ENCODE measurements at places on chromosomes 1 and 21. TPM values are rescaled to one million over a fixed set of nuclear protein-coding genes. Genes with fewer than 3 reads are reported as not detected.

GRCh38 chr1:202362212-202362611 is 13.7 kb downstream of the PPP1R12B start:
- no peak for DNase-seq

- no peak for DNase-seq
These were observed 30.7 kb upstream of the RNF187 start for GRCh38 chr1:228456252-228457016.

Gene PHTF1
- 6.4 TPM for total RNA-seq

GRCh38 chr1:20182415-20182814 is 3.5 kb upstream of the UBXN10 start:
- no peak for DNase-seq

- DNase-seq: no peak
These were observed 6.3 kb downstream of the JMJD4 start for GRCh38 chr1:227728892-227729143.

Gene VCAM1
- 3.5 TPM for total RNA-seq

GRCh38 chr1:169762699-169763098 is 28.8 kb upstream of the SELE start:
- no peak for DNase-seq

Gene CYP4A11
- total RNA-seq: not detected

- no peak for DNase-seq
These were observed 14.1 kb downstream of the EPS15 start for GRCh38 chr1:51504806-51505525.

All from Right ventricle myocardium inferior (tissue), 1 donor.